ENCODE measurements at places on chromosomes 4 and X. TPM values are rescaled to one million over a fixed set of nuclear protein-coding genes. Genes with fewer than 3 reads are reported as not detected.

DNA sequence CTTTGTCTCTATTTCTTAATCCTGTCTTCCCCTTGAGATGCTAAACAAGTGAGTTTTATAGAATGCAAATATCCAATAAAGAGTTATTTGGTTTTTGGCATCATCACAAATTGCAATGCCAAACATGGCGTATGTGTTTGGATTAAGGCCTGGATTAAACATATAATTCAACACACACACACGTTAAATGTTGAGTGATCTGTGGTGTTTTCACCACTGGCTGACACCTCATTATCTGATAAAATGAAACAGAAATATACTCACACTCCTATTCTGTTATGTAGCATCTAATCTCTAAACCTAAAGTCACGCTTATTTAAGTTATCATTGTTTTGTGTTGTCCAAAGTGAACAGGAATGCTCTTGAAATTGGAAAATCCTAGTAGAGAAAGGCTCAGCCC lies 506.2 kb downstream of the FSTL5 start:
- no peak for DNase-seq

DNA sequence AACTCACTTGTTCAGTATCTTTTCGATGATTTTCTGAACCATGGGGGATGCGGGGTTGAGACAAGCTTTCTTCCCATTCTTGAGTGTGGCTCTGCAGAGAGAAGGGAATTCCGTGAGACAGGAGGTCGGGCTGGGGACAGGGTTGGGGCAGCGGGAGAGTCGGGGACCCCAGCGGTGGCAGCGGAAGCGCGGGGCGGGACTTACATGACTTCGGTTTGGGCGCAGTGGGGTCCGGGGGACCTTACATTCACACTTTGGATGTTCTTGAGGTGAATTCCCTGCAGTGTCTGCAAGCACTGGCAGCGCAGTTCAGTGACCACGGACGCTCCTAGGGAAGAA lies 434 bp downstream of the CXCL3 start:
- DNase-seq, result no peak

DNA sequence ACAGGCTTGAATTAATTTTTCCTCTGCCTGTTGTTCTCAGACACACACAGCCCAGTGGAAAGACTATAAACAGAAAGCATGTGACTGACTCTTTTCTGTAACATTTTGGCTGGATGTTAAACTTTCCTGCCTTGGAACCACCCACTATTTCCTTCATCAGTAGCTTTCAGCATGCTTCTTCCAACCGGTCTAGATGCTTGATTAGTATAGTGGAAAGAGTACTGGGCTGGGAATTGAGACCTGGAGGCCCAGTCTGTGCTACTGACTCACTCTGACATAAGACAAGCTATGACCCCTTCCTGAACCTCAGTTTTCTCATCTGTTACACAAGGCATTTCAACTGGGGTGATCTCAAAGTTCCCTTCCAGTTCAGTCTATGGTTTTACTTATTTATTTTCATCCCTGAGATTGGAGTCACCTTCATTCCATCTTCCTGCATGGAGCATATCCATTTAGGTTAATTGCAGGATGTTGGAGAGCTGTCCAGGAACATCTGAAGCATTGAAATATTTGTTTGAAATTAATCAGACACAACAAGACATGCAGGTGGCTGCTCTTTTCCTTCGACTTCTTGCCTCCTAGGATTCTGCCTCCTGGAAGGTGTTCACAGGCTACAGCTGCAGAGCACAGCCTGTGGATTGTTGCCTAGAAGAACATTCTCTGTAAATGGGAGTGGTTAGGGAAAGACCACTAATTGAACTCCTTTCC lies 173.4 kb downstream of the RTL9 start:
- no peak for DNase-seq

- DNase-seq, result no peak
Measured at GRCh38 chrX:105101378-105101777, 119.1 kb downstream of the TEX13A start.

DNA sequence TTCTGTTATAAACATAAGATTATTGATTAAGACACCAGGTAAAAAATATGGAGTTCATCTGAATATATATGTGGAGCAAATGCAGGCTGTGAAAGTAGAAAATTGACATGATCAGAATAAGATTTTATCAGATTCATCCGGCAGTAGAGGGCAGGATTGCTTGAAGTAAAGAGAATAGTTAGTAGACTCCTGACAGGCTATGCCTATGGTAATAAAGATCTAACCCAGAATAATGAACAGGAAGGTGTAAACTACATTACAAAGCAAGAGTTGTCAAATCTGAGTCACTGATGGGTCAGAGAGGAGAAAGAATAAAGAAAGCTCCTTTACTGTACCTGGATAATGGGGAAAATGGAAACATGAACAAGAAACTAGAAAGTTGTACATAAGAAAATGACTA lies 20.8 kb upstream of the TMEM184C start:
- DNase-seq, result peak; percentile 39

DNA sequence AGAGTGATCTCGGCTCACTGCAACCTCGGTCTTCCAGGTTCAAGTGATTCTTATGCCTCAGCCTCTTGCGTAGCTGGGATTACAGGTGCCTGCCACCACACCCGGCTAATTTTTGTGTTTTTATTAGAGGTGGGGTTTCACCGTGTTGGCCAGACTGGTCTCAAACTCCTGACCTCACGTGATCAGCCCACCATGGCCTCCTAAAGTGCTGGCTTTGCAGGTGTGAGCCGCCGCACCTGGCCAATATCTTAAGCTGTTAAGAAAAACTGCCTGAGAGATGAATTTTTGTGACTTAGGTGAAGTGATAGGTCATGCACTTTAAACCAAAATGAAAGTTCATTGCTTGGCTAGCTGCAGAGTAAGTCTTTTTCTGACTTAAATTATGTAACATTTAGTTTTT lies 5.8 kb downstream of the KDM6A start:
- DNase-seq, result no peak

DNA sequence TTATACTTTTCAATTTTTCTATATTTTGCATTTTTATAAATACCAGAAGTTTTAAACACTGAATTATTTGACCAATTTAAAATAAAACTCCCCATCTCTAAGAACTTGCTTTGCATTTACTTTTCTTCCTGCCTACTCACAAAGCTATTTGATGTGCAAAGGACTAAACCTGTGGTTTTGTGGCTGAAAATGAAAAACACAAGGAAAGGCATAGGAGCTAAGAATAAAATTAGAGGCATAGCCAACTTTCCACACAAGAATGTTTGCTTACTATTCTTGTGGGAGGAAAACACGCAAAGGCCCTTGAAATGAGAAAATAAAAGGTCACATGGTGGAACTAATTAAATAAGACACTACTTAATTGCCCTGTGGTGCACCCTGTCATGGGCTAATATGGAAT lies 221.2 kb downstream of the KLHL13 start:
- no peak for DNase-seq

GRCh38 chrX:3143043-3143799 lies 102.0 kb downstream of the ARSF start:
- no peak for DNase-seq

GRCh38 chr4:6688879-6689505 lies 4.7 kb upstream of the S100P start:
- peak; percentile 82 for DNase-seq

GRCh38 chr4:73258436-73258685 lies 237 bp downstream of the ANKRD17 start:
- DNase-seq, result no peak

DNA sequence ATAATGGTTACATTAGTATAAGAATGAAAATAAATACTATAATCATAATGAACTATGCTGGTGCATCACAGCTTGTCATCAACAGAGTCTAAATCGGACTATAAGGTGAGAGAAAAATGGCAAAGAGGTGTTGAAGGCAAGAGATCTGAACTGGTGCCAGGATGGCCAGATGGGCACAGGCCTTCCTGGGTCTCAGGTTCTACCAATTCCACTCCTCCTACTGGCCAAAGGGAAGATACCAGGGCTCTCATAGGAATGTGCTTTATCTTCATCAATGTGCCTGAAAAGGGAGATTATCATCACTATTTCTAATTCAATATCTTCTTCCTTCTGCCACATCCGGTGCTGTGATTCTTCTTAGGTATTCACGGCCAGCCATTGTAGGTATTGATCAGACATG lies 107.6 kb downstream of the GASK1B start:
- no peak for DNase-seq

Gene DUSP21
- not detected for total RNA-seq

Gene MEPE
- total RNA-seq, result not detected

Gene SMR3B
- total RNA-seq, result not detected

Gene NAT8L
- total RNA-seq, result 0.26 TPM

Gene MTCP1
- total RNA-seq, result 16.0 TPM

Gene SPANXA1
- not detected for total RNA-seq

Gene MAGED2
- total RNA-seq, result 148 TPM

Gene SCRG1
- 0.17 TPM for total RNA-seq

Gene MAGEB17
- total RNA-seq, result not detected

Gene ADAM29
- total RNA-seq, result not detected

Gene TLR10
- total RNA-seq, result not detected

Gene STAP1
- not detected for total RNA-seq

Gene TRIM75
- total RNA-seq, result not detected

All from fibroblast of lung (primary cell).